ENCODE measurements at places on chromosomes 1 and 21.

GRCh38 chr1:185488808-185489207 is 171.8 kb upstream of the IVNS1ABP start:
- no peak for DNase-seq

GRCh38 chr1:8870616-8871538 is 7.6 kb downstream of the ENO1 start:
- no peak for DNase-seq

GRCh38 chr1:40628903-40629292 is 36.6 kb downstream of the RIMS3 start:
- DNase-seq: no peak

- DNase-seq: no peak
Measured at GRCh38 chr21:44390886-44391285, 37.5 kb downstream of the TRPM2 start.

DNA sequence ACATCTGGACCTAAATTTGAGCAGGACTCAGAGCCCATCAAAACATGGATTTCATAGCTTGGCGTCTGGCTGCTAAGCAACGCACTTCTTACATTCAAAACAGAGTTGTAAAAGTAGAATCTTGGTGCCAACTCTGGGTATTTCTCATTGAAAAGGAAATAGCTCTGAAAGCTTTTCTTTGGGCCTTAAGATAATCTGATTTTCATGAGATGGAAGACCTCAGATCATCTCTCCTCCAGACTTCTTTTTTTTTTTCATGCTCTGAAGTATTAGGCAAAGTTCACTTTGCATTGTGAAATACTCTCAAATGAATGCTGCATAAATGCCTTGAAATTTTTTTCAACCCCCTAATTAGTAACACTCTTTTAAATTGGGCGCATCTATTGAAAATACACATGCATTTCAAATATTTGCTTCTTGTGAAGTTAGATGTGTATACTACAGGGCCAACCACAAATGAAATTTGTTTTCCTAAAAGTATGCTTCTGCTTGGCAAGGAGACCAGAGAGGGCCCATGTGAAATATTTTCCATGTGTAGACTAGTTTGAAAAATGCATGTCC is 4.2 kb downstream of the ADAMTS5 start:
- DNase-seq: no peak

- DNase-seq: no peak
Measured at GRCh38 chr1:17670587-17671313, 84.4 kb upstream of the ACTL8 start.

GRCh38 chr1:156379420-156380165 is 10.6 kb downstream of the RHBG start:
- DNase-seq: no peak

- DNase-seq: no peak
Measured at GRCh38 chr1:8586438-8586837, 231.0 kb downstream of the RERE start.

- DNase-seq: no peak
Measured at GRCh38 chr21:15183813-15184257, 119.0 kb upstream of the NRIP1 start.

DNA sequence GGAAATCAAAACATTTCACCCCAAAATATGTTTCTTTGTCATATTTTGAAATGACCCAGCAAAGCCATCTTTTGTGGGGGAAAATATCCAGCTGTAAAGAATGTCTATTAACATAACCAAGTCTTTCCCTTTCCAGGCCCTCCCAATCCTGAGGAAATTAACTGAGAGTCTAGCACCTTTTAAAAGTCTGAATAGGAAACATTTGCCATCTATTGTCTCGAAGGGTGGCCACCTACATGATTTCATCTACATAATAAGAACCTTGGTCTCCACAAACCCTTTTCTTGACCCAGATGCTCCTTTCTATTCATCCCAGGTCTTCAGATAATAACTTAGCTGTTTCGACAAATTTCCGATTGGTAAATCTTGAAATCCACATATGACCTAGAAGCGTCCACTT is 5.4 kb upstream of the MT1HL1 start:
- no peak for DNase-seq

GRCh38 chr1:11729498-11730428 is 6.2 kb upstream of the AGTRAP start:
- no peak for DNase-seq

DNA sequence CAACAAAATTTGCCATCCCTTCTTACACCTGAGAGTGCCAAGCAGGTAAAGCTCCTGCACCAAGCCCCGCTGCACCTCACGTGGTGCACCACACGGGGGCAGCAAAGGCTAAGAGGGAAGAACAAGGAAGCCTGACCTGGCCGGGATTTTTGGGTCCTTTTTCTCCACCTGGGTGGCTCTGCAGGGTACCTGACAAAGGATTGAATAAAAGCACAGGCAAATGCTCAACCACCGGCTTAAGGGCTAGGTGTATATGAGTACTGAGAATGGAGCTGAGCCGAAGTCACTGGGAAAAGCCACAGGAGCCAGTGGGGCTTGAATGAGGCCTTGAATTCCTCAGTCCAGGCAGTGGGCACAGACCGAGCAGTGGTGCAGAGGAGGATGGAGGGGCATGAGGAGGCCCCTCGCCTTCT is 36.4 kb downstream of the ZNF697 start:
- peak; percentile 62 for DNase-seq

GRCh38 chr1:165826565-165827267 is 698 bp upstream of the UCK2 start:
- DNase-seq: no peak

GRCh38 chr1:205396967-205397616 is 24.8 kb downstream of the LEMD1 start:
- no peak for DNase-seq

GRCh38 chr1:45103534-45103933 is 91.5 kb downstream of the UROD start:
- DNase-seq: no peak

- no peak for DNase-seq
Measured at GRCh38 chr21:33783187-33783979, 132.2 kb downstream of the ATP5PO start.

- no peak for DNase-seq
Measured at GRCh38 chr1:94866164-94866807, 46.1 kb downstream of the SLC44A3 start.

DNA sequence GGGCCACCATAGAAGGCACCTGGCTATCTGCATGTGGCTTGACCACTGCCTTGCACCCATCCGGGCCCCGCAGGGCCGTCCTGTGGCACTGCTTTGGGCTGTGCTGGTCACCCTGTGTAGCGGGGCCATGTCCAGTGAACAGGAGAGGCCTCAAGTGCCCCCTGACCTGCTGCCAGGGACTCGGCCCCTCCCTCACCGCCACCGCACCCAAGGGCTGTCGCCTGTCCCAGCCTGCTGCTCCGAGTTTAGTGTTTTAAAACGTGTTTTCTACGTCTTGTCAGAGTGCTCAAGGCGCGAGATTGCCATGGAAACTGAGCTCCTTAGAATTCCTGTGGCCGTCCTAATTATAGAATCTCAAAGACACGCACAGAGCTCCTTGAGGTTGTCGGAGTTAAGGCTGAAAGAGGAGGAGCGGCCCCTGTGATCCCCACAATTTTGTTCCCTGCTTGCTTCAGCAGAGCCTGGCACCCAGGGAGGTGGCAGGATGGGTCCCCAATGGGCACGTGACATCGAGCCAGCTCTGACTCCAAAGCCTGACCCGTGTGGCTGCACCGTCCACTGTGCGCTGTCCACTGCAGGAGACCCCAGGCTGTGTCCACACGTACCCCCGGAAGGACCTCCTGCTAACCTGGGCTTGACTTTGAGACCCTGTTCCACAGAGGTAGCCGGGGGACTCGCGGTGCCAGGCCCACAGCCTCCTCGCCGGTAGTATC is 66.2 kb downstream of the FAAP20 start:
- no peak for DNase-seq

GRCh38 chr1:209542585-209542984 is 40.9 kb upstream of the CAMK1G start:
- no peak for DNase-seq

DNA sequence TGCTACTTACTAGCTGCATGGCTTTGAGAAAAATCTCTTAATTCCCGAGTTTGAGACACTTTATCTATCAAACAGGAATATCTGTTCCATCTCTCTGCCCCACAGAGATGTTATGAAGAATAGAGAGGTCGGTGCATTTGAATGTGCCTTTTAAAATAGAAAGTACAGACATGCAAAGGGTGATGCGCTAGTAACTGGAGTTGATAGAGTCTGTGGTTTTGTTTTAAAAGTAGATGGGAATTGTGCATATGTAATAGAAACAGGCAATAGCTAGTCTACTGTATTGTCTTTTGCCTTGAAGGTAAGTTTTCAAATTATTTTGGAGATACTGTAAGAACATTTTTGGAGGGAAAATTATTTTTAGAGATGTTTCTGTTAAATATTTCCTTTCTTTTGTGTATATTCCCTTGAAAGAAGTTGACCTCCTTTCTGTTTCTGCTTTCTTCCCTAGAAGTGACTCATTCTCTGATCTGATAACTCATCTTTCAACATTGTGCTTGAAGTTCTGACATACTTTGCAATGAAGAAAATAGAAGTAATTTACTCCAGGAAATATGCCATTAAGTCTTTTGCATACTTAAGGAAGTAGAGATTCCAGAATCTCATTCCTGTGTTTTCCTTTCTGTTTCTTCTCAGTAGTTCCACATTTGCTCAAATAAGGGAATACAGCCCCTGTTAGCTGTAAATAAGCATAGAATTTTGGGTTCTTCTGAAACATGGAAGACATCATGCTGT is 151.6 kb downstream of the SDCCAG8 start:
- DNase-seq: no peak

GRCh38 chr1:175580841-175581240 is 162.6 kb downstream of the TNR start:
- no peak for DNase-seq

DNA sequence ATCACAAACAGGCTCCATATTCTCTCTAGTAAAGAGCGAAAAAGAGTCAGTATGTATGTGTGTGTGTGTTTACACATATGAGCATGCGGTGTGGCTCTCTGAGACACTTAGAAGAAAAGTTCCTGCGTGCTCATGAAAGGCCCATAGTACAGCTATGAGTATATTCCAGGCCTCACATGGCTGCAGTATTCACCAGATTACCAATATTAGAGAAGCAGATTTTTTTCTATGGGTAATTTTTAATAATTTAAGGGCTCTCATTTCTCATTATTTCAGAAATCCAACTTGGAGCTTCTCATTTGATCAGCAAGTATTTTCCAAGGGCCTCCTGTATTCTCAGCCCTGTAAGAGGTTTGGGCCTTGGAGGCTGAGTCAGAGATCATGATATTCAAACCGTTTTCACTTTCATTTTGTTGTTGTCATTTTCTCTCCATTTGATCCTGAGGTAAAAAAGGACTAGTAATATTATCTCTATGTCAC is 232.9 kb upstream of the SGIP1 start:
- DNase-seq: no peak

GRCh38 chr1:200206340-200206739 is 178.8 kb downstream of the NR5A2 start:
- DNase-seq: no peak

GRCh38 chr1:101507547-101507971 is 270.7 kb downstream of the S1PR1 start:
- no peak for DNase-seq

- no peak for DNase-seq
Measured at GRCh38 chr1:203662360-203662759, 35.7 kb downstream of the ATP2B4 start.

GRCh38 chr21:29621525-29621924 is 318.3 kb downstream of the GRIK1 start:
- DNase-seq: no peak

GRCh38 chr1:1080122-1080757 is 6.1 kb upstream of the RNF223 start:
- no peak for DNase-seq

DNA sequence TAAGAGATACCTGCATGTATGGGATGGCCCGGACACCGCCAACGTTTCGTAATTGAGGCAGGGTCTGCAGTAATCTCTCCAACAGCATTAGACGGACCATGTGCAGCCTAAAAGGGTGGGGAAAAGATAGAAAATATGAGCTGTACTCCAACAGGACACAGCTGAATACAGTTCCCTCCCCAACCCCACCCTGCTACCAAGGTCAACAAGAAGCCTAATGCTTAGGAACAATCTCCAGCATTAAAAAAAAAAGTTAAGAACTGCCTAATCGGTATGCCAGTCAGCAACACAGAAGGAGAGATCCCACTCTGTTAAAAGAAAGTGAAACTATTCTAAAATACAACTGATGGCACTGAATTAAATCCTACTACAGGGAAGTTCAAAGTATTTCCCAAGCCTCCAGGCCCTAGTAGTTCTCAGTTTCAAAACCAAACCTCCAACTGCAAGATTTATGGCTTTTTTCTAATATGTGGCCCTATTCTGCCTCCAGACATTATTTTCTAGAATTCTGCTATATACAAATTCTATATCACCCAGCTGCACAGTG is 81.0 kb downstream of the UBR4 start:
- no peak for DNase-seq

- no peak for DNase-seq
Measured at GRCh38 chr1:8025671-8026144, 401 bp downstream of the ERRFI1 start.

- no peak for DNase-seq
Measured at GRCh38 chr1:213988507-213989001, 781 bp downstream of the PROX1 start.

- no peak for DNase-seq
Measured at GRCh38 chr1:118043624-118044023, 114.1 kb downstream of the WDR3 start.

GRCh38 chr1:221458447-221459156 is 283.3 kb downstream of the DUSP10 start:
- DNase-seq: no peak

DNA sequence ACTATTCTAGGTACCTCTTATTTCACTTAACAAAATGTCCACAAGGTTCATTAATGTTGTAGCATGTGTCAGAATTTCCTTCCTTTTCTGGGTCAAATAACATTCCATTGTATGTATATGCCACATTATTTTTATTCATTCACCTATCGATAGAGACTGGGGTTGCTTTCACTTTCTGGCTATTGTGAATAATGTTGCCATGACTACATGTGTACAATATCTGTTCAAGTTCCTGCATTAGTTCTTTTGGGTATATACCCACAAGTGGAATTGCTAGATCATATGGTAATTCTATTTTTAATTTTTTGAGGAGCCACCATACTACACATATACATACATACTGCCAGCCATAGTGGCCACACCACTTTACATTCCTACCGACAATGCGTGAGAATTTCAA is 158.4 kb downstream of the ZZZ3 start:
- DNase-seq: no peak

GRCh38 chr1:170978371-170978910 is 43.1 kb downstream of the MROH9 start:
- no peak for DNase-seq

DNA sequence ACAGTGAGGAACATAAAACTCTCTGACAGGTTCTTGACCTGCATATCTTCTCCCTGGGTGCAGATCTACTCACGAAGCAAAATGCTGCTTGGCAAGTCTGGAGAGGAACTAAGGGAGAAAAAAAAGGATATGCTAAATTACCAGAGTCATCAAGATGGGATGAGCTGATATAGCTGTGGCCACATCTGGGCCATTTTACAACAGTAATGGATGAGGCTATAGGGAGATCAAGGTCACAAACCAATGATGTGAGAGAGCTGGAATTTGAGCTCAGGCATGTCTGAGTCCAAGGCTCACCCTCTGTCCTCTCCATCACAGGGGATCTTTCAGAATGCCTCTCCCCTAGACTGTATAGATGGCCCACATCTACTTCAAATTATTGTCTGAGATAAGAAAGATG is 26.2 kb downstream of the ZMYND12 start:
- no peak for DNase-seq

GRCh38 chr1:72435025-72435424 is 152.7 kb upstream of the NEGR1 start:
- no peak for DNase-seq
